ENCODE measurements at places on chromosomes 11 and 22.

GRCh38 chr11:35784699-35785098 lies 122.1 kb downstream of the TRIM44 start:
- DNase-seq: no peak

DNA sequence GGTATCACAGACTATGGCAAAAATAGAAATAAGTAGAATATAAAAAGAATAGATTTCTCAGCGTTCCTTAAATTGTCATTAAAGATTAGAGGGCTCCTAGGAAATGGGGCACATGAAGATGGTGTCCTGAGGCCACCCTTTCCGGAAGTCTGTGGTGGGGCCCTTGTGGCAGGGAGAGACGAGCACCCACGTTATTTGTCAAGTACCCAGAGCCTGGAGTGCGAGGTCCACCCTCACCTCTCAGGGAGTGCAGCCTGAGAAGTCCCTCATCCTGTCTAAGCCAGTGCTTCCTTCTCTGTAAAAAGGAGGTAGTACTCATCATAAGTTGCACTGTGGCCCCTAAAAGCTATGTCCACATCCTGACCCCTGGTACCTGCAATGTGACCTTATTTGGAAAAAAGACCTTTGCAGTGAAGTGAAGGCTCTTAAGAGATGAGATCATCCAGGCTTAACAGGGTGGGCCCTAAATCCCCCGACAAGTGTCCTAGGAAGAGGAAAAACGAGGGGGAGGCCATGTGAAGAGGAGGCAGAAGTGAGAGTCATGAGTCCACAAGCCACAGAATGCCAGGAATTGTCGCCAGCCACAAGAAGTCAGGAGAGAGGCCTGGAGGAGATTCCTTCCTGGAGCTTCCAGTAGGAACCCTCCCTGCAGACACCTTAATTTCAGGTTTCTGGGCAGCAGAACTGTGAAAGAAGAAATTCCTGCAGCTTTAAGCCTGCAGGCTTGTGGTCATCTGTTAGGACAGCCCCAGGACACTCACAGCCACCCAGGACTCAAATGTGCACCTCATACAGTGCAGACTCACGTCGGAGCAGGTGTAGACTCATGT lies 76.8 kb upstream of the CCND1 start:
- no peak for DNase-seq

- DNase-seq: no peak
Observed at GRCh38 chr11:2904153-2905052, 18.8 kb upstream of the CDKN1C start.

GRCh38 chr11:129658526-129658867 lies 157.2 kb upstream of the TMEM45B start:
- DNase-seq: no peak

DNA sequence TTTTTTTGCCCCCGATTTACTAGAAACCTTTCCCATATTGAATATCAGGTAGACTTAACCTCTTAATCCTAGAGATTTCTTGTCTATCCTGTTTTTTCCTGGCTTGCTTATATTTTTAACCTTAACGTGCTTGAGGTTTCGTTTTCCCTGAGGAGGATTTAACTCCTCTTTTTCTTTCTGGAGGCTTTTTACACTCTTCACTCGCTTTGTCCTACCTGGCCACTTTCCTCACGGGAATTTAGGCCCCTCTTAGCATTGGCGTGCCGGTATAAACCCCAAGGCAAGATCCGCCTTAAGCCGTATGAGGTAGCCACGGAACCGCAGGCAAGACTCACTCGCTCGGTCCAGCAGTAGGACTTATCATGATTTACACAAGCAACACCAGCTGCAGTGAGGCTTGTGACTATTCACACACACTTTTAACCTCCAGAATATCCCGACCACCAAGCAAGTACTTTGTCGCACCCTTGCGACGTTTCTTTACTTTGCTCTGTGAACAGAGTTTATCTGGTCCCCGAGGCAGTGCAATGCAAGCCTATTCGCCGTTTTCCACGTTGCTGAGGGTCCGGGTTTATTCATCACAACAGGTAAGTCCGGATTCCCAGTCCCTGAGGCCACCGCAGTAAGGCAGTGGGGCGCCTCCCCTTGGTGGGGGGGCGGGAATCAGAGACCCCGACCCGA lies 20.6 kb upstream of the ALDH3B2 start:
- no peak for DNase-seq

DNA sequence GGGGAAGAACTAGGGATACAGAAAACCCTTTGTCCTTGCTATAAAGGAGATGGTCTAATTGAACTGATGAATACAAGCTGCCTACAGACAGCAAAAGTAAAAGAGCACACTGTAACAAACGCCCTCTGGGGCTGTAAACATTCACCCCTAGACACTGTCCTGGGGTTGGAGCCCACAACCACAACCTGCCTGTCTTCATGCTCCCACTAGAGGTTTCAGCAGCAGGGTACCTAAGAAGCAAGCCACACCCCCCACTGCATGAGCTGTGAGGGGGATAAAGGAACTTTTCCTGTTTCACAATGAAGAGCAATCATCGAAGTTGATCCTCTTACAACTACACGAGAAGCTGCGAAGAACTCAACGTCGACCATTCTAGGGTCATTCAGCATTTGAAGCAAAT lies 90.5 kb upstream of the LUZP2 start:
- DNase-seq: no peak

- DNase-seq: peak; percentile 68
Observed at GRCh38 chr22:31085493-31085824, 4.3 kb downstream of the SMTN start.

- no peak for DNase-seq
Observed at GRCh38 chr11:117076941-117077691, 21.1 kb downstream of the SIK3 start.

- no peak for DNase-seq
Observed at GRCh38 chr22:23159291-23159630, 14.0 kb downstream of the RAB36 start.

DNA sequence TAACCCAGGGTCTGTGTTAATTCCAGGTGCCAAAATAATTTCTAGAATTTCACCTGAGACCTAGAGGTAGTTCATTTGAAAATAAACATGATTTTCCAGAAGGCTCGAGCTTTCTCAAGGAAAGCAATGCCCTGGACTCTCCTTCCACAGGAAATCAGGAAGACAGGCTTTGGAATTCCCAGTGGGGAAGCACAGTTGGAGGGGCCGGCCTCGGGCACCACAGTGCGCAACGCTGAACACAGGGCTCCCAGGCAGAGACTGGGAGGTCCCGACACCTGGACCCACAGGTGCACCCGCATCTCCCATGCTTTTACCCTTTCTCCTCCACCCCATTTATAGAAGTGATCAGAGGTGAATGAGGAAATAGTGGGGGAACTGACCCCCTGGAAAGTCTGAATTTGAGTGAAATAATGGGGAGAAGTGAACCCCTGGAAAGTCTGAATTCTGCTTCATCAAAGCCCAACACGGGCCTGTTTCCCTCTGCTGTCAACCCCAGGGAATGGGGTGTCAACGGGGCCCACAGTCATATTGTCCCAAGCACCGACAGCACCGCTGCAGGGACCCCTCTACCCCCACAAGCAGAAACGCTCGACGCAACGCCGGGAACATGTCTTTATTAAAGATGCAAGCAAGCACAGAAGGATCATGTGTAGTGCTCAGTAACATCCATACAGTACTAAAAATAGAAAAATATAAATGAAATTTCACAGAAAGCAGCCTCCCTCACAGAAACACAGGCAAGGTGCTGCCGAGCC lies 12.0 kb upstream of the EFCAB6 start:
- no peak for DNase-seq

DNA sequence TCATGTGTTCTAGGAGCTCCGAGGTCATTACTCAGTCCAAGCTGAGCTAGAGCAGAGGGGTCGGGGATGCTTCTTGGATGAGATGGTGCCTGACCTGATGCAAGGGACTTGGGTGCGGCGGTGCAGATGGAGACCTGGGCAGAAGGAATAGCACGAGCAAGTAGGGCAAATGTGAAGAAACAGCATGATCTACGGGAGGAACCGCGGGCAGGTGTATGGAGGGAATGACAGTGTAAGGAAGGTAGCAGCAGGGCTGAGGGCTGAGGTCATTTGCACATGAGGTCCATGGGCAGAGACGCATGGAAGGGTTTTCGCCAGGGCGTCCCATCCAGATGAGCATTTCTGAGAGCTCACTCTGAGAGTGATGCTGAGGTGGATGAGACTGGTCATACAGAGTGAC lies 14.9 kb downstream of the SLC37A2 start:
- no peak for DNase-seq

DNA sequence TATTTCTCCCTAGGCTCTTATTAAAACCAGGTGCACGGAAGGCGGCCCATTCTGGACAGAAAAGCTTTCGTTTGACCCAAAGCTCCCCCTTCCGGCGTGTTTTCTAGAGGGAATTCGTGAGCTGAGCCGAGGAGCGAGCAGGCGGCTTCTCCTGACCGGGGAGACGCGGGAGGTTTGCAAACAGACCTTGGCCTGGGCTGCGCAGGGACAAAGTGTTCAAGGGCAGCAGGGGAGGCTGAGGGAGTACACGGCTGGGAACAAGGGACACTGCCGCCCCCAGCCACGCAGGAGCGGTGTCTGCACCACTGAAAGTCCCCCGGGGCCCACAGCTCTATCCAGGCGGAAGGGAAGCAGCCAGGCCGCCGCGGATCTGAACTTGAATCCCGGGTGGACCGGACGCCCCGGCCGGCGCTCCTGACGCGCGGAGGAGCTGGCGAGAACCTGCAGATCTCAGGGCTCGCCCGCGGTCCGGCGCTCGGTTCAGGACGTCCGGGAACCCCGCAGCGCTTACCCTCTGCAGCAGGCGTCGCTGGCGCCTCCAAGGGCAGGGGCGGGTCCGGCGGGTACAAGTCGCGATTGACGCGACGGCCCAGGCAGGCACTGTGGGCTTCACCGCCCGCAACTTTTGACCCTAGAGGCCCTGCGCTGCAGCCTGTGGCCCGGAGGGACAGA lies 101.9 kb downstream of the WT1 start:
- DNase-seq: no peak
